Stimulated activated CD4-positive, alpha-beta T cell treated with anti-CD3 and anti-CD28 coated beads, TNF-alpha, amount 100 ng/mL, for 1 hour (primary cell): ENCODE measurements at places on chromosomes 7 and 10.

DNA sequence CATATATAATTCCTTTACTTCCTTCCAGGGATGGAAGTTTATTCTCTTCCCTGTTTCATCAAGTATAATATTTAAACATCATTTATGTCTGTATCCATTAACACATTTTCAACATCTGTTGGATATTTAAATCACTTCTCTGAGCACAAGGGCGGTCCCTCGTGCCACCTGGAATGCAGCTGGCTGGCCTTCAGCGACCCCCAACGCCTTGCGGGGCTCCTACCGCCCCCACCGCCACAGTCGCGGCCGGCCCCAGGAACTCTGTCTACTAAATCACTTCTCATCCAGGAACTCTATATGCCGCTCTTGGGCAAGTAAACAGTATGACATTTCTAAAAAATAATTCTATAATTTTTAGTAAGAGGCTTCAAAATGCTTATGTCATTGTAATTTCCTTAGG, 221.1 kb upstream of the PTN start:
- no peak for DNase-seq

DNA sequence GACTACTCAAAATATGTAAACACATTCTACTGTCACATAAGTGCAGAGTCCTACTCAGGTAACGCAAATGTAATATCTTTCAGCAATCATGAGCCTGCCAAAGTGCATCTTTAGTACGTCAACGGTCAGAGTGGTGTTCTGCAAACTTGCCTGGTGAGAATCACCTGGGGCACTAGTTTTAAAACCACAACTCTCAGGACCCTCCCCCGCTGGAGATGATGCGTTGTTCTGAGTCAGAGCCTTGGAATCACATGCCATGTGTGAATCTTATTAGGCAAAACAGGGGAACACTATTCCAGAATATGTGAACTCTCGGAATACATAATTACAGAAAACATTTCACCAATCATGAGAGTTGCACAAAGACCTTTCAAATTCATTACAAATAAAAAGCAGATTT, 115.7 kb downstream of the TPK1 start:
- no peak for DNase-seq

- no peak for DNase-seq
Measured at GRCh38 chr10:85649461-85649860, 717.1 kb downstream of the GRID1 start.

GRCh38 chr10:16745061-16745460, 72.2 kb downstream of the RSU1 start:
- no peak for DNase-seq

GRCh38 chr10:58373442-58373827, 11.8 kb upstream of the TFAM start:
- DNase-seq = no peak

- peak; percentile 62 for DNase-seq
Measured at GRCh38 chr7:2451171-2452073, 24.8 kb downstream of the GRIFIN start.

DNA sequence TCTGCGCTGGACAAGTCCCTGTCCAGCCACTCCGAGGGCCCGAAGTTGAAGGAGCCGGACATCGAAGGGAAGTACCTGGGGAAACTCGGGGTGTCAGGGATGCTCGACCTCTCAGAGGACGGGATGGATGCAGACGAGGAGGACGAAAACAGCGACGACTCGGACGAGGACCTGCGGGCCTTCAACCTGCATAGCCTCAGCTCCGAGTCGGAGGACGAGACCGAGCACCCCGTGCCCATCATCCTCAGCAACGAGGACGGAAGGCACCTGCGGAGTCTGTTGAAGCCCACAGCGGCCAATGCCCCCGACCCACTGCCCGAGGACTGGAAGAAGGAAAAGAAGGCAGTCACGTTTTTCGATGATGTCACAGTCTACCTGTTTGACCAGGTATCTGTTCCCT, 17.1 kb upstream of the BHLHA15 start:
- DNase-seq = no peak

DNA sequence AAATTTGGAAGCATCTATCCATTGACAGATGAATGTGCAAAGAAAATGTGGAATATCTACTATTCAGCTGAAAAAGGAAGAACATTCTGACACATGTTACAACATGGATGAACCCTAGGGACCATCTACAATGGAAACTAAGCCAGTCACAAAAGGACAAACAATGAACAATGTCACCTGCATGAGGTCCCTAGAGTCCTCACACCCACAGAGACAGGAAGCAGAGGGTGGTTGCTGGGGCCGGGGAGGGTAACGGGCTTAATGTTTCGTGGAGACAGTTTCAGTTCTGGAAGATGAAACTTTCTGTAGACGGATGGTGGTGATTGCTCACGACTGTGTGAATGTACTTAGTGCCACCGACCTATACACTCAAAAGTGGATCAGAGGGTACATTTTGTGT, 282.9 kb downstream of the ADARB2 start:
- DNase-seq = no peak

DNA sequence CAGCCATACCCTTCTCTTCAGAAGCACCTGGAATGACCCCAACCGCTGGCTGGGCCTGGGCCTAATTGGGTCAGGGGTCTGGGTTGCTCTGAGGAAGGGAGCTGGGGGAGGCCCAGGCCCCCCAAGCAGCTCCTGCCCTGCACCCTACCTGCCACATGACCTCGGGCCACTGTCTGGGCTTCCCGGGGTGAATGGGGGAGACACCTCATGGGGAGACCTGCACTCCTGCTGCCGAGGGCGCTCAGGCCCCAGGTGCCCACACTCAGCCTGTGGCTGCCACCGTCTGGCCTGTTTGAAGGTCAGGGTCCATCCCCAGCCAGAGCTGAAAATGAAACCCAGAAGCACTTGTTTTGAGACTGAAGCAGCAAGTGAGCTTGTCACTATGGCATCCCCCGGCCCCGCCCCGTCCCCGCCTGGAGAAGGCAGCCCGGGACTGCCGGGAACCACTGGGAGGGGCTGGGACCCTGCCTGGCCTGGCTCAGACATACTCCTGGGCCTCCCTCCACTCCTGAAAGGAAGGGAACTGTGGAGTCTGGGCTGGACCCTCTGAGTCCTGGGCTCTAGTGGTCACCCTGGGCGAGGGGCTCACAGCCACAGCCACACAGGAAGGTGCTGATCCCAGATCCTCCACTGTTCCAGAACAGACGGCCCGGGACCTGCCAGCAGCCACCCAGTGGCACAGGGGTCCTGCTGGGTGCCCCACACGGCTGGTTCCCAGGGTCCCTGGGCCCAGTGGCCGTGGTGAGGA, 7.4 kb upstream of the MICALL2 start:
- no peak for DNase-seq

- no peak for DNase-seq
Measured at GRCh38 chr7:85471740-85472139, 284.9 kb upstream of the SEMA3D start.

DNA sequence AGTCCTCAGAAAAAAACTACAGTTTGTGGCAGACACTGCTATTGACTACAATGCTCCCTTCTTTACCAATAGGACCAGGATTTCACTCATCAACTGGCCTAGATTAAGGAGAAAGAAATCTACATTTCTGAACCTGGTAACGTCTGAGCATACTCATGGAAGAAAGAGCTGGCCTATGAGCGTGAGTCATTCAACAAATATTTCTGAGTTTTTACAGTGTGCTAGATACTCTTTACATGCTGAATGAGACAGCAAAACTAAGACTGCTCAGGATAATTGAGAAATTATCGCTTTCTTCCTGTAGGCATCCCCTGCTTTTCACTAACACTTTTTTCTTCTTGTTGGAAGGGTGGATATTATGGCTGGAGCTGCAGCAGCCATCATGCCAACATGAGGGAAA, 609.7 kb downstream of the TNS3 start:
- DNase-seq = no peak

- DNase-seq = no peak
Measured at GRCh38 chr7:71145906-71146901, 14.3 kb downstream of the GALNT17 start.

GRCh38 chr10:59060852-59061251, 115.6 kb upstream of the PHYHIPL start:
- no peak for DNase-seq

DNA sequence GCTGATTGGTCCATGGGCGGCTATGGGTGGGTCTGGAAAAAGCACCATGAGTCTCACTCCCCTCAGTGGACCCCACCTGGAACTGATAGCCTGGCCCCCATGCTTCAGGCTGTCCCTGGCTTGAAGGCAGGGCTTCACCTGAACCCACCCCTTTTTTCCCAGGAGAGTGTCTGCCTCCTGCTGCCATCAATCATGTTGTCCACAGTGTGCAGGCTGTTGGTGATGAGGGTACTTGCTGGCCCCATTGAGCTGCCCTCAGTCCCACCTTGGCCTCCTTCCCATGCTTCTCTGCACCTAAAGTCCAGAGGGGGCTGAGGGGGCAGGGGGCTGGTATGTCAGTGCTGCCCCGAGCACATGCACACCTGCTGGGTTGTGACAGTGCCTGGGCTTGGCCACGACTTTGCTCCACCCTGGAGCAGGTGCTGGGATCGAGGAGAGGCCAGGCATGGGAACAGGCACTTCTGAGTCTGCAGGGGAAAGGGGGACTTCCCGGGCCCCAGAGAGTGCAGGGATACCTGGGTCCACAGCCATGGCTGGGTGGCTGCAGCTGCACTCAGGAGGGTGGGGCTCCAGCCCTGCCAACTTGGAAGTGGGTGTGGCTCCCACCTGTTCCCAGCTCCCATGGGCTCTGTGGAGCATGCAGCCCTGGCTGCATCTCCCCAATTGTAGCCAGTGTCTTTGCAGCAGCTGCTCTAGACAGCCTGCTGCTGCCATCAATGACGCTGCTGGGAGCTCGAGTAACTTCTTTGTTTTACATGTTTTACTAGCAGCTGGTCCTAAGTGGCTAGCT, 56.9 kb downstream of the ADK start:
- DNase-seq = no peak

GRCh38 chr7:151115121-151115835, 29.0 kb downstream of the AGAP3 start:
- no peak for DNase-seq

DNA sequence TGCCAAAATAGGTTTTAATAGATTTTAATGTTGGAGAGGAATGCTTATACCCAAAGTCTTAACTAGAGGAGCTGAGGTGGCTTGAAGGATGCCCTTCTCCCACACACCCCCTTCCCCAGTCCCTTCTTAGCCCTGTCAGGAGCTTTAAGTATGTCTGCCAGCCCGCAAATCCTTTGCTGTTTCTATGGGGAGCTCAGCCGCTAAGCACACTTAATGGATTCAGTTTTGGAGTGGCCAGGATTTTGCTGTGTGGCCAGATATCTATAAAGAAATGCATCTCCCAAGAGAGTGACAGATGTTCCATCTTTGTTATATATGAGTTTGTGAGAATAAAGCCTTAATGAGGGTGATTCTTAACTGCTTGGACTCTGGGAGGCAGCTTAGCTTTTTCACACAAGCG, 152.9 kb upstream of the ZNF32 start:
- DNase-seq = no peak

DNA sequence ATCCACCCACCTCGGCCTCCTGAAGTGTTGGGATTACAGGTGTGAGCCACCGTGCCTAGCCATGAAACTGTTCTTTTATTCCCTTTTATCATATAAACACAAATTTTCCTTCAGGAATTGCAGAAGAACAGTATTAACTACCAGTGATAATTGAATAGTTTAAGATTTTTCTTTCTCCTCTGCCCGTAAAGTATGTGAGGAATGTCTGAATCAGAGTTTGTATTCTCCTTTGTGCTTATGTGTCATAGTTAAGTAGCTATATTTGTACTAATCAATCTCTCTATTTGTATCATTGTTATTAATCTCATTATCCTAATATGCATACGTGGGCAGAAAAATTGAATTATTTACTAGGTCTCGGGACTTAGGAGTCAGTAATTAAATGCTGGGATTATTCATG, 83.6 kb downstream of the ZNF277 start:
- DNase-seq = no peak

- no peak for DNase-seq
Measured at GRCh38 chr10:23197416-23197861, 5.3 kb downstream of the PTF1A start.

GRCh38 chr7:157784979-157785441, 448.2 kb downstream of the DNAJB6 start:
- DNase-seq = no peak

DNA sequence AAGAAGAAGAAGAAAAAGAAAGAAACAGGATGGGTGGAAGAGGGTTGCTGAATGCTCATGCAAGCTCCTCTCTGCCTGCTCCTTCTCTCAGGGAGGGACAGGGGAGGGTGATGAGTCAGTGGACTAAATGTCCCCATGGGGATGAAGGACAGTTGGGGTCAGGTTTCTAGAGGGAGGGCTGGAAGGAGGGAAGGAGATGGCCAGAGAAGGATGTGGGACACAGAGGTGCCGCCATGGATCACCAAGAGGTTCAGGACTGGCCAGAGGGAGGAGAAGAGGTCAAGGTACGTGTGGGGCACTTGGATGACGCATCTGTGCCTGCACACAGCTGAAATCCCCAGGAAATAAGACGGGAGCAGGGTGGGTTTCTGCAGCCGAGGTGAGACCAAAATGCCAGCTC, 88.9 kb upstream of the GTF2I start:
- no peak for DNase-seq

- no peak for DNase-seq
Measured at GRCh38 chr7:26580064-26580591, 284.3 kb downstream of the SKAP2 start.

GRCh38 chr7:34320412-34320811, 337.6 kb upstream of the NPSR1 start:
- no peak for DNase-seq

GRCh38 chr7:65390588-65390987, 16.9 kb downstream of the ZNF92 start:
- no peak for DNase-seq

DNA sequence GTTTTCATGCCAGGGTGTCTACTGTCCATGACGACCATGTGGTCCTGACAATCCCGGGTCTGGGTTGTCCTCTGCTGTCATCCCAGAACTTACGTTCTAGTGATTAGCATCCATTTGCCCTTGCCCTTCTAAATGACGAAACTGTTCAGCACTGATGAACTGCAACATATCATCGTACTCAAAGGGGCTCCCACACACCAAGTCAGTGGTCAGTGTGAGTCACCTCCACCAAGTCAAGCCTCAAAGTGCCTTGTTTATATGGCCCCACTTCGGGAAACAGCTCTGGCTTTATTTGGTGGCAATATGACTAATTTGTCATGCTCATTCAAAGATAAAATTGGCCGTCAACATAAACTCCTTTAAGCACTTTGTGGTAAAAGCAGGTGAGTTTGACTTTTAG, 110.7 kb downstream of the FRMD4A start:
- no peak for DNase-seq
